ENCODE measurements at places on chromosomes 1 and 21.

- DNase-seq: no peak
Observed at GRCh38 chr1:1627829-1628753, 3.9 kb upstream of the MMP23B start.

GRCh38 chr1:25825605-25826004 is 5.9 kb downstream of the MTFR1L start:
- no peak for DNase-seq

GRCh38 chr1:118325550-118326225 is 140.7 kb upstream of the SPAG17 start:
- DNase-seq: no peak

GRCh38 chr1:5977494-5978444 is 14.5 kb downstream of the NPHP4 start:
- DNase-seq: no peak

DNA sequence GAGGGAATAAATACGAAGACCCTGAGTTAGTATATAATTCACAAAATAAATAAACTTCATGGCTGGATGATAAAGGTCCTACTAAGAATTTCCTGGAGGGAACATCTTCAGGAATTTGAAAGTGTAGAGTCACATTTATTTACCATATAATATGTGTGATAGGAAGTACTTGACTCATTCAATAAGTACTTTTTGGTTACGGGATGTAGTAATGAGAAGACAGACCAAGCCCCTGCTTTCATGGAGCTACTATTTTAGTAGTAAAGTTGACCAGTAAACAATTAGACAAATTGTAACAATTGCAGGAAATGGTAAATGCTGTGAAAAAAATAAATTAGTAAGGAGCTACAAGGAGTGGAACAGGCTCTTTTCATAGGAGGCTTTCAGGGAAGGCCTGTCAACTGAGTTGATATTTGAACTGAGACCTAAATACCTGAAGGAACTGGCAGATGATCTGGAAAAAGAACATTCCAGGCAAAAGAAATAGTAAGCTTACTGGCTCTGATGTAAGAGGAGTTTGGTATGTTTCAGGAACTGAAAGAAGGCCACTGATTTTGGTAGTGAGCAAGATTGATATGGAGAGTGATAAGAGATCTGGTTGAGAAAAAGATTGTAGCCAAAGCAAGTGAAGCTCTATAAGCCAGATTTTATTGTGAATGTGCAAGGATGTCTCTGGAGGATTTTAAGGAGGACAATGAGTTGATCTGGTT is 36.2 kb downstream of the CAMSAP2 start:
- DNase-seq: no peak

DNA sequence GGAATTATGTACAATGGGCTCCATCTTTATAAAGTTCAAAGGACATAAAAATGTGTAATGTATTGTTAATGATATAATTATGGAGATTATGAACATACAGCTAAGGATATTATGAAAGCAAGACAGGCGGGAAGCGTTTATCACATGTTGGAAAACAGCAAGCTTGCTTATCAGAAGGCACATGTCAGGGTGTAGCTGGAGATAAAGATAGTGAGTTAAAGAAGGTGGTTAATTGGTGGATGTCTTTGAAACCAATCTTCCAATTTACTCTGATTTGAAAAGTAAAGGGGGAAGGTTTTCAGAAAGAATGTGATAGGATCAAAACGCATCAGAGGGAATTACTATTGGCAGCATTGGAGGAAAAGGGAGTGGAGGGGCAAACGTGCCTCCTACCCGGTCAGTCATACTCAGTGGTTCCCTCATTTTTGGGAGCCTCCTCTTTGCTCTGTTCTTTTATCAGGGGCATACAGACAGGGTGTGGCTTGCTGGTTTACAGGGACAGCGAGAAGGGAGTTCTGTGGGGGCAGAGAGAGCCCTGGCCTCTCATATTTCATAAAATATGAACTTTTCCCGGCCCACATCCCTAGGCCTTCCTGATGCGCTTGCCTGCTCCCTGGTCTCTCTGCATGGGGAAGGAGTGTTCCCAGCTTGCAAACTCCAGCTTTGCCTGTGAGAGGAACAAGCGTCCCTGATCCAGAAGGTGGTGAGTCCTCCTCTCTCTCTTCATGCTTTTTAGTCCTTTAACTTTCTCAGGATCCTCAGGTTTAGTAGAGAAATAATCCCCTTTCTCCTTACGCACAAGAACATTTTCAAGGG is 8.0 kb upstream of the SVBP start:
- no peak for DNase-seq

- DNase-seq: no peak
Observed at GRCh38 chr1:3373700-3374405, 80.6 kb upstream of the ARHGEF16 start.

DNA sequence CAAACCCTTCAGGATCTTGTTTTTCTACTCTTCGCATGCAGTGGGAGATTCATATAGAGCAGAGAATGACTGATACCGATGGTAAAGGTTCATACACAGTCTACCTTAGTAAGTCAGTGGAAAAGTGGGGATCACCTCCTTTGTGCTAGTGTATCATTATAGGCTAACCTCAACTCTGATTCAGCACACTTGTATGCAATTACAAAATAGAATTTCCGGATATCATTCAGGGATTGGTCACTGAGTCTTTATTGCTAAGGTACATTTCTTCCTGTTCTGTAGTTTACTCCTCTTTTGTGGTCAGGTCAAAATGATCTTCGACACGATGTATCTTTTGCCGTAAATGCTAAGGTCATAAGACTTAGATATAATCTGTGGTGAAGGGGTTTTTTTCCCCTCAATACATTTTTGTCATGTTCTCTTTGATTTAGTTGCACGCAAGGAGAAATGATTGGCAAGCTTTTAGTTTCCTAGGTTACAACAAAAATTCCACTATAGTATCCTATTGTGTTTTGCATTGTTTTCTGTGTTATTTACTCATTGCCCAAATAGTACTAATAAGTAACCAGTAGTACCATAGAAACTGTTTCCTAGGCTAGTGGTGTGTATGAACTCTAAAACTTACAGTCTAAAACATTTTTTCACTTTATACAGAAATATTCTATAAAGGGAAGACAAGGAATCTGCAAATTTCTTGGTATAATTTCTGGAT is 35.7 kb upstream of the PLA2G4A start:
- no peak for DNase-seq

DNA sequence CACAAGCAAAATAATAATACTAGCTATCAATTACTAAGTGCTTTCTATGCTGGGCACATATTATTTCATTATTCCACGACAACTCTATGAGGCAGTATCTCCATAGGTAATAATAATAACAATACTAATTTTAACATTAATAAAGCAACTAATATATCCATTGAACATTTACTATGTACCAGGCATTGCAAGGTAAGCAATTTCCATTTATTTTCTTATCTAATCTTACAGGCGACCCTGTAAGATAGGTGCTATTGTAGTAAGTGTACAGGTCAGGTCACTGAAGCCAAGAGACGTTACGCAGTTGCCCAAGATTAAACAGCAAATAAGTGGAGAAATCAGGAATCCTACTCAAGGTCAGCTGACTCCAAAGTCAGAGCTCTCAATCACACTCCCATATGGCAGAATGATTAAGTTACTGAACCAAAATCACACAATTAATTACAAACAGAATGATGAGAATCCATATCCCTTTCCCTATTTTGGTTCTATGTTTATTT is 198.4 kb downstream of the SLC45A1 start:
- DNase-seq: no peak

DNA sequence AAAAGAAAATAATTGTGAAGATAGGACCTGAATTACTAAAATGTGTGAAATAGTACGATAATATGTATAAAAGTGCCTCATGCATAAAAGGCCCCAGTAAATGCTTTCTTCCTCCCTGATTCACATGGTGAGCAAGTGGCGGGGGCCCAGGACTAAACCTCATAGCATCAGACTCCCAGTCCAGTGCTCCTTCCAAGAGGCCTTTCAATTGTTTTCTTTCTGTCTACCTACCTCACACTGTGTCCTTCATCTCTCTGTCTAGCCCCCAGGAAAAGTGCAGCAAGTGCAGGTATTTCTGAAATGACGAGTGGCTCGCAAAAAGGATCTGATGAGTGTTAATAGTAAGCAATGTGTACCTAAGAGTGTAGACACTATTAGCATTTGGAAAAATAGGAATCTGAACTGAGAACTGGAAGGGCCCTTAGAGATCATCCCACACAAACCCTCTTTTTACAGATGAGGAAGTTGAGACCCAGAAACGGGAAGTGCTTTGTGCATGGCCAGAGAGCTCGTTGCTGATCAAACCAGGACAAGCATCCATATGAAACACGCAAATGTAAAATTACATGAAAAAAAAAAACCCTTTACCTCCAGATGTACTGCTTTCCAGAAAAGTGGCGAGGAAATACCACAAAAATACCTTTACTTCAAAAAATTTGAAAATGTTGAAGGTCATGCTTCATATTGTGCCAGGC is 118.2 kb upstream of the HOOK1 start:
- no peak for DNase-seq

DNA sequence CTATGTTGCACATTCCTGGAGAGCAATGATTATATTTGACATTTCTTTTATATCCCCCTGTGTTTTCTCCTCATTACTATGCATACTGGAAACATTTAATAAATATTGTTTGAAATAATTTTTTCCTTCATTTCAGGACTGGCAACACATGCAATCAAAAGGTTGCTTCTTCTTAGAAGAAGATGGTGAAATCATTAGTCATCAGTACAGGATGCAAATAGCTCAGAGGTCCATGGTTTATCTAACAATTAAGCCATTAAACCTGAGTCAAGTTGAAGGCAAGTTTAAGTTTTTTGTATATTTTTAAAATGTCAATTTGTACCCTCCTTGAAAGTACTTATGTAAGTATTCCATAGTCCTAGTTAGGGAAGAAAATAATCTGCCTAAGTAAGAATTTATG is 22.5 kb downstream of the EFCAB7 start:
- no peak for DNase-seq

- no peak for DNase-seq
Observed at GRCh38 chr1:165281207-165281901, 75.2 kb downstream of the LMX1A start.

DNA sequence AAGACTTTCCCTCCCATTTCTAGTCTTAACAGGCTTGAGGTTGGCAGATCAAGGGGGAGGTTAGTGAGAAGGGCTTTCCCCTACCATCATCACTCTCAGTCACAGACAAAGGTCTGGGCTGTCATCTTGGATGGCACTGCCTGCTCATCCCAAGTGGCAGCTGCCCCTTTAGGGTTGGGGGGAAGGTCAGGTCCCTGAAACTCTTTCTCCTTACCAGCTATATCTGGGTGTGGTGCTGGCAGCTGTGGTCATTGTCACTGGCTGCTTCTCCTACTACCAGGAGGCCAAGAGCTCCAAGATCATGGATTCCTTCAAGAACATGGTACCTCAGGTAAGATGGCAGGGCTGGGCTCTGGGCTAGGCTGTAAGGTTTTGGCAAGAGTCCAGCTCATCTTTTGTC is 8.2 kb downstream of the ATP1A2 start:
- no peak for DNase-seq

All from AG09309 (cell line).